ENCODE measurements at places on chromosomes 1 and 21. TPM values are rescaled to one million over a fixed set of nuclear protein-coding genes. Genes with fewer than 3 reads are reported as not detected.

GNG4 gene
- polyA plus RNA-seq = 42.4 TPM

BCL2L15 gene
- not detected for polyA plus RNA-seq

TBX19 gene
- not detected for polyA plus RNA-seq

PTTG1IP gene
- polyA plus RNA-seq = 12.0 TPM

CELA2B gene
- not detected for polyA plus RNA-seq

ELF3 gene
- not detected for polyA plus RNA-seq

NLRP3 gene
- 12.5 TPM for polyA plus RNA-seq

RPS27 gene
- polyA plus RNA-seq = 1,044 TPM

TCP10L gene
- polyA plus RNA-seq = 0.48 TPM

LCE3B gene
- polyA plus RNA-seq = not detected

KCNT2 gene
- polyA plus RNA-seq = 3.4 TPM

PTPN22 gene
- 2.0 TPM for polyA plus RNA-seq

ZNF281 gene
- 17.5 TPM for polyA plus RNA-seq

KRTAP11-1 gene
- polyA plus RNA-seq = not detected

SGIP1 gene
- 149 TPM for polyA plus RNA-seq

IL23R gene
- not detected for polyA plus RNA-seq

CRB1 gene
- polyA plus RNA-seq = 2.7 TPM

CBR3 gene
- polyA plus RNA-seq = 2.6 TPM

MANEAL gene
- 20.3 TPM for polyA plus RNA-seq

DDX59 gene
- 36.7 TPM for polyA plus RNA-seq

LPAR3 gene
- polyA plus RNA-seq = not detected

BCAN gene
- 11.1 TPM for polyA plus RNA-seq

RHBDL2 gene
- polyA plus RNA-seq = 0.20 TPM

CRYZ gene
- polyA plus RNA-seq = 44.4 TPM

EFNA3 gene
- 2.2 TPM for polyA plus RNA-seq

CCDC27 gene
- not detected for polyA plus RNA-seq

RAVER2 gene
- polyA plus RNA-seq = 4.9 TPM

TMEM269 gene
- polyA plus RNA-seq = not detected

KCNQ4 gene
- not detected for polyA plus RNA-seq

C1orf74 gene
- 6.6 TPM for polyA plus RNA-seq

CD5L gene
- not detected for polyA plus RNA-seq

PADI6 gene
- not detected for polyA plus RNA-seq

VSIG8 gene
- not detected for polyA plus RNA-seq

LCA5L gene
- 1.5 TPM for polyA plus RNA-seq

FCRL5 gene
- polyA plus RNA-seq = not detected

TNNI3K gene
- polyA plus RNA-seq = 1.5 TPM

SAMSN1 gene
- not detected for polyA plus RNA-seq

OR2T29 gene
- not detected for polyA plus RNA-seq

NUF2 gene
- polyA plus RNA-seq = 2.9 TPM

BTF3L4 gene
- polyA plus RNA-seq = 113 TPM

FBXO2 gene
- 19.1 TPM for polyA plus RNA-seq

TMEM52 gene
- polyA plus RNA-seq = not detected

ACKR1 gene
- polyA plus RNA-seq = 3.5 TPM

VHLL gene
- not detected for polyA plus RNA-seq

MIXL1 gene
- not detected for polyA plus RNA-seq

Data from Purkinje cell (primary cell).